ENCODE measurements at places on chromosomes 12 and 14. TPM values are rescaled to one million over a fixed set of nuclear protein-coding genes. Genes with fewer than 3 reads are reported as not detected.

Gene PAX9
- total RNA-seq, result not detected

Gene DHRS4L2
- 18.1 TPM for total RNA-seq

Gene LRRC43
- 0.23 TPM for total RNA-seq

Gene RHOJ
- not detected for total RNA-seq

Gene KCNK13
- not detected for total RNA-seq

Gene CYP46A1
- total RNA-seq, result 0.16 TPM

Gene NEUROD4
- not detected for total RNA-seq

Gene HCAR1
- 0.54 TPM for total RNA-seq

Gene SIX6
- total RNA-seq, result not detected

Gene LTBP2
- 0.06 TPM for total RNA-seq

Gene CELA1
- not detected for total RNA-seq

Gene SLC38A4
- total RNA-seq, result not detected

Gene KIF5A
- 1.7 TPM for total RNA-seq

Gene CLEC4A
- total RNA-seq, result 0.28 TPM

Gene AQP2
- total RNA-seq, result not detected

Gene ANG
- total RNA-seq, result 1.3 TPM

Gene KCNJ8
- total RNA-seq, result not detected

Gene PLBD2
- 14.8 TPM for total RNA-seq

Gene CMKLR1
- not detected for total RNA-seq

Gene ACSM4
- not detected for total RNA-seq

Gene LIN7A
- total RNA-seq, result not detected

Gene ARMH4
- not detected for total RNA-seq

Gene SERPINA4
- total RNA-seq, result not detected

Gene SYNJ2BP
- 7.3 TPM for total RNA-seq

Gene TOMM20L
- total RNA-seq, result not detected

Gene DCN
- total RNA-seq, result not detected

Gene RAB3IP
- 40.9 TPM for total RNA-seq

Gene SRRM4
- total RNA-seq, result not detected

Gene APOF
- not detected for total RNA-seq

Gene ATL1
- total RNA-seq, result 0.60 TPM

Gene ZNF891
- total RNA-seq, result 1.4 TPM

Gene CLEC2A
- total RNA-seq, result not detected

Gene HOXC12
- not detected for total RNA-seq

Gene NRXN3
- total RNA-seq, result not detected

Gene PNP
- 227 TPM for total RNA-seq

Gene VPS33A
- total RNA-seq, result 35.7 TPM

Gene GUCY2C
- not detected for total RNA-seq

Gene PTCSC3
- not detected for total RNA-seq

Gene DAD1
- 208 TPM for total RNA-seq

Gene BDKRB2
- total RNA-seq, result not detected

Gene SERPINA5
- total RNA-seq, result not detected
